ENCODE measurements at places on chromosomes 7 and 10.

DNA sequence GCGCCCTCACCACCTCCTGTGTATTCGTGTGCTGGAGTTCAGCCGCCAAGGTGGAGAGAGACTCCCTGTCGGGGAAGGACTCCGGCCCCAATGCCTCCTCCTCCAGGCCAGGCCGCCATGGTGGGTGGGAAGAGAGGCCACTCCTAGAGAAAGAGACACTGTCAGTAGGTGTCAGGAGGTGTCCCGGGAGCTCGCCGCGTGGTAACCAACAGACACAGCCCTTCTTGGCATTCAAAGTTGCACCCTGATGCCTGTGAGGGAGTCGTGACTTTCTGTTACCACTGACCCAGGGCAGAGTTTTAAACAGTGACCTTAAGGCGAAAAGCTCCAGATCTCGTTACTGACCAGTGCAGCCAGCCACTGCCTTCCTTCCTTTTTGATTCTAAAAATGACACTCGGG lies 155.2 kb downstream of the CUX1 start:
- DNase-seq, result no peak

DNA sequence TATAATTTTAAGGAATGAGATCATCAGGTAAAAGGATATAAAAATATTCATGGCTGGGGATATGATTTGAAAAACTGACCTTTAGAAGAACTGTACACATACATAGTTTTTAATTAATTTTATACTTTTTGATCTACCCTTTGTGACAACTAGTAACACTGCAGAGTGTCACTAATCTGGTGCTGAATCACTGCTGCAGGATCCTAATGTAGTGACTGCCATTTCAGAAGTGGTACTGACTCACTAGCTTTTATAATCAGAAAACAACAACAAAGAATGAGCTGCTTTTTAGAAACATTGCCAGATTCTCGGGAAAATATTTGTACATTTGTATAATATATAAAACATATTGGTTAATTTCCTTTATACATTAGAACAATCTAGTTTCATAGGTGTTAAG lies 110.4 kb downstream of the HIPK2 start:
- no peak for DNase-seq

GRCh38 chr10:21172542-21172929 lies 275.4 kb upstream of the NEBL start:
- DNase-seq, result no peak

DNA sequence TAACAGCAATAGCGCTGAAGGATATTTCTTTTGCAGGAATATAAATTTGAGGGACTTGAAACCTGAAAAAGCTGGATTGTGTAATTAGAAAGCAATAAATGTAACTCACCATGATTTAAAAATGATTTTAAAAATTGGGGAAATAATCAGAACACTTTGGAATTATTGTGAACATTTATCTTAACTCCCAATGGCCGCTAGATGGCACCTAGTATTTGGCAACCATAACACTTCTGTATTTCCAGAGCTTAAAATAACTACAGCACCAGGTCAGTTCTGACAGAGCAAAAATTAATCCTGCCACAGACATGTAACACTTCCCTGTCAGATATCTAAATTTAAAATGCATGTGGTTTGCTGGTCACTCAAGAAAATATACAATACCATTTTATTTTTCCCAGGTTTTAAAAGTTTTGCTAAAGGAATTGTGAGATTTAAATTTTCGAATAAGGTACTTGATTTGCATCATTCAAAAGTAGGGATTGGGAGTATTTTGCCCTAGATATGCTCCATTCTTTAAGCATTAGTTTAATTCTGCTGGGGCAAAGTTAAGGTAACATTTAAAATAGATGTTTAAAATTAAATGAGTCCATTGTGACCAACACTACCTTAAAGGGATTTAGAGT lies 144.5 kb downstream of the PPP1R3A start:
- DNase-seq, result no peak

GRCh38 chr10:98340261-98340939 lies 72.4 kb upstream of the LOXL4 start:
- DNase-seq, result no peak

GRCh38 chr7:25109276-25109675 lies 15.8 kb downstream of the CYCS start:
- no peak for DNase-seq

DNA sequence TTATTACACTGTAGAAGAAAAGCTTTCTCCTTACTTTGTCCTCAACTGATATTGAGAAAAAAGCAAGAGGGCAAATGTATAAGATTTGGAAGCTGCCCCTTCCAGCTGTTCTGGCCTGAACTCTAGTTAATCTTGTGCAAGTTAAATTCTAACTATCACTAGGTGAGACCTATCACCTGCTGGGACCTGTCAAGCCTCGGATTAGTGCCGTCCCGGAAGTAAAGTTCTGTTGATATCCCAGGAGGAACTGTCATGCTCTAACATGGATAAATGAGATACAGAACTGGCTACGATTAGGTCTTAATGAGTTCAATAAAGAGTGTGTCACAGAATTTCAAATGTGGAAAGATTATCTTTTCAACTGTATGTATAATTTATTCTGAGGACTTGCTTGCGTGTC lies 1.2 kb upstream of the BPGM start:
- no peak for DNase-seq

DNA sequence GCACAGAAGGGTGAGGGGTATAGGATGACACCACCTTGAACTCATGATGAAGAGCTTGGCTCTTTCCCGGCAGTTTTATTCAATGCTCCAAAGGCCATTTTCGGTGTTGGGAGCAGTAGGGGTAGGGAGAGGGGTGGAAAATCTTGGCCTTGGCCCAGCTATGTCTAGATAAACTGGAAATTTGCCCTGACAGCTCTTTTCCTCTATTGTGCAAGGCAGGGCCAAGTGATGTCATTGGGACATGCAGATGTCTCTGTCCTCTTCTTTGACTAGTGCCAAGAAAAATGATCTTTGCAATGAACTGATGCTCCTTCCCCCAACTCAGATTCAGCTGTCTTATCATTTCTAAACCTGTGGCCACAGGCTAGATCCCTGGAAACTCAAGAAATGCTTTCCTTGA lies 27.7 kb upstream of the PRKCQ start:
- DNase-seq, result no peak

- DNase-seq, result no peak
These were observed 205.1 kb downstream of the CREB5 start for GRCh38 chr7:28617308-28617880.

- DNase-seq, result no peak
These were observed 273.2 kb downstream of the ELFN1 start for GRCh38 chr7:1943326-1943725.

DNA sequence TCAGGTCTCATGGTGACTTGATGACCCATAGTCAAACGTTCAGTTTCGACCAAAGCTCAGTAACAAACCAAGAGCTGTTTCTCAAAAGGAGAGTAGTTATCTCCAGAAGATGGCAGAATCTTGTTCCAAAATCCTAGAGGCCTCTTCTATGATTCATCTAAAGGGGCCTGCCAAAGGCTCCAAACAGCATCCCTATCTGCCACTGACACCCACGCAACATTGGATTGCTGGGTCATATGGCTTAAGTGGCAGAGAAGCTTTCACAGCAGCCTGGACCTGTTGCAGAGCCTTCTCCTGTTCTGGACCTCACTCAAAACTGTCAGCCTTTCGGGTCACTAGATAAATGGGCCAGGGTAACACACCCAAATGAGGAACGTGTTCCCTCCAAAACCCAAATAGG lies 54.0 kb upstream of the LRRC18 start:
- DNase-seq, result no peak

- DNase-seq, result no peak
These were observed 621.2 kb downstream of the SDK1 start for GRCh38 chr7:3922175-3922635.

All from memory B cell (primary cell).